ENCODE measurements at places on chromosomes 12 and 14.

DNA sequence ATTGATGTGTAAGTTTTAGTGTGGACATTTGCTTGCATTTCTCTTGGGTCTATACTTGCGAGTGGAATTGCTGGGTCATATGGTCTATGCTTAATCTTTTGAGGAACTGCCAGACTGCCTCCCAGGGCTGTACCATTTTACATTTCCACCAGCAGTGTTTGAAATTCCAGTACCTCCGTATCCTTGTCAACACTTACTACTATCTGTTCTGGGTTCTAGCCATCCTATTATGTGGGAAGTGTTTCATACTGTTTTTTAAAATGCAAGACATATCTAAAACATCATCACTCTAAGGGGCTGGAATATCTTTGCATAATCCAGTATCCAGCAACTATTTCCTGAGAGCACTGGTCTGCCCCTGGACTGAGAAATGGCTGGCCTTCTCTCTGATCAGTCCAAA, 80.2 kb upstream of the RIN3 start:
- no peak for DNase-seq

GRCh38 chr14:71201840-71202239, 294.6 kb downstream of the PCNX1 start:
- no peak for DNase-seq

GRCh38 chr12:11780521-11781101, 131.1 kb downstream of the ETV6 start:
- no peak for DNase-seq

- no peak for DNase-seq
These were observed 128.8 kb upstream of the DYRK2 start for GRCh38 chr12:67519484-67520433.

- no peak for DNase-seq
These were observed 122.7 kb downstream of the SLC38A6 start for GRCh38 chr14:61103541-61104339.

DNA sequence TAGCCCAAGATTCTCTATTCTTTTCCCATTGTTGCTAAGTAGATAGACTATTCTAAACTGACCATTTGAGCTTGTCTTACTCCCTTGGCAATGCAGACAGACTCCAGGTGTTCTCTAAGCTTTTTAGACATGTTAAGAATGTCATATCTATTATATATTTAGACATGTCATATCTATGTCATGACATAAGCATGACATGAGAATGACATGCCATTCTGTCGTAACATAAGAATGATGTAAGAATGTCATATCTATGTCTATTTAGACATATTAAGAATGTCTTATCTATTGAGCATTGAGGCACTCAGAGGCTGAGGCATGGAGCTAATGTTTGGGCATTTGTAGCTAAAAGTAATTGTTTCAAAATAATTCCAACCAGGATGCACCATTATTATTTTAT, 277.3 kb upstream of the ATP2B1 start:
- no peak for DNase-seq

DNA sequence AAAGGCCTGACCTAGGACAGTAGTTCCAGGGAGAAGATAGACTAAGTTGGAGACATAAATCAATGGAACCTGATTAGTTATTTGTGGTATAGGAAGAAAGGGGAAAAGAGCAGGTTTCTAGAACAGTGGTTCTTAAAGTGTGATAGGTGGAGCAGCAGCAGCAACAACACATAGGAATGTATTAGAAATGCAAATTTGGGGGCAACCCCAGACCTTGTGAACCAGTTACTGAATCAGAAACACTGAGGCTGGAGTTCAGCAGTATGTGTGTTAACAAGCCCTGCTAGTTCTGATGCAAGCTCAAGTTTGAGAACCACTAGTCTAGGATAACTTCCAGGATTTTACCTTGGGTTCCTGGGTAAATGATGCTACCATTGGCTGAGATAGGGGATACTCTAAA, 308.7 kb downstream of the EMP1 start:
- DNase-seq: no peak

DNA sequence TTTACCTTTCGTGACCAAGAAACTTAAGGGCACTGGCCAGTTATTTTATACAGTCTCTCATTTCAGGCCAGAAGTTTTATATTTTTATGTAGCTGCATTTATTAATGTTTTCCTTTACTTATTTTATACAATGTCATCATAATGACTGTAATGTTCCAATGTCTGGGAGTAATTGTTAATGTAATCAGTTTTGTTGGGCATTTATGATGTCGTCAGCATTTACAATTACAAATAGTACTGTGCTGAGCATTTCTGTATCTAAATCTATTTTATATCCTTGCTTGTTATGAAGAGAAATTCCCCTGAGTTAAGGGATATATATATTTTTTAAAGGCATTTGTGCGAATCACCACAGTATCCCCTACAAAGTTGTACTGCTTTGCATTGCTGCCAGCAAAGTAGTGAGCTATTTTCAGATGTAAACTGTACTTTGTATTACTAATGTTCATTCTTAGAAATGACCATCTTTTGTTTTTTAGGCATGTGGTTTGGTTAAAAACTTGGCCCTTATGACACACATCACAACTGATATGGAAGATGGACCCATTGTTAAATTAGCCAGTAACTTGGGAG, 74.4 kb downstream of the POLR3B start:
- DNase-seq: no peak

GRCh38 chr12:110028323-110028722, 20.0 kb downstream of the C12orf76 start:
- DNase-seq: no peak

DNA sequence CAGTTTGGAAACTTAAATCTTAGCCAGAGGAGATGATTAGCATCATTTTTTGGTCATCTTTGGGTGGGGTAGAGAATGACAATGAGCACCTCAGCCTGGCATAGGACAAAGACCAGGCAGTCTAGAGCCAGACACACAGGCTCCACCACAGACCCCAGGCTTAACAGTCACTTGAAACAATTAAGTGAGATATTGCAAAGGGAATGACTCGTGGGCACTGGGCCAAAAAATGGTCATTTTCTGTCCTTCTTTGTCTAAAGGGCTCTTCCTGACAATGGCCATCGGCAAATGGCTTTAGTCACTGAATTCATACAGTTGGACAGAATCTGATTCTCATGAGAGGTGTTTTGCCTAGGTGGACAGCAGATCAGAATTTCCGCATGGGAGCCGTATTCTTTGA, 78.0 kb upstream of the DICER1 start:
- no peak for DNase-seq

Data from stimulated activated CD4-positive, alpha-beta T cell treated with anti-CD3 and anti-CD28 coated beads, Interleukin-4, amount 100 ng/mL, for 4 hours (primary cell).